ENCODE measurements at places on chromosomes 3 and 15.

- DNase-seq, result no peak
Observed at GRCh38 chr3:103059432-103059831, 624.6 kb downstream of the ZPLD1 start.

GRCh38 chr15:90513448-90513847 lies 16.3 kb upstream of the CRTC3 start:
- DNase-seq, result no peak

- no peak for DNase-seq
Observed at GRCh38 chr3:38397320-38397719, 50.7 kb downstream of the XYLB start.

GRCh38 chr3:158835631-158836030 lies 33.8 kb downstream of the MFSD1 start:
- no peak for DNase-seq

DNA sequence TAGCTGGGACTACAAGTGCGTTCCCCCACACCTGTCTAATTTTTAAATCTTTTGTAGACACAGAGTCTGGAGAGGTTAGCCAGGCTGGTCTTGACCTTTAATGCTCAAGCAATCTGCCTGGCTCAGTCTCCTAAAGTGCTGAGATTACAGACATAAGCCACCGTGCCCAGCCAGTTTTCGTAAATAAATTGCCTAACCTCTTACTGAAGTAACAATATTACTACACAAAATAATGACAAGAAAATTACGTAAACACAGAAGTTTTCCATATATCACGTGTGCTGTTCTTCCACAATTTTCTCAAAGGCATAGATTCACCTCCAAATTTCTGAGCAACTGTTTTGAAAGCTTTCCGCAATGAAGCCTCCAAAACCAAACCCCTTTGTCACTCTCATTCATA lies 58.1 kb upstream of the PROK2 start:
- DNase-seq, result no peak

GRCh38 chr3:141738891-141739363 lies 829 bp downstream of the RNF7 start:
- DNase-seq, result peak; percentile 3

GRCh38 chr15:51938286-51938685 lies 33.3 kb downstream of the LEO1 start:
- no peak for DNase-seq

All from stimulated activated CD8-positive, alpha-beta memory T cell treated with anti-CD3 and anti-CD28 coated beads, Interleukin-7, amount 100 ng/mL, for 4 hours (primary cell).